ENCODE measurements at places on chromosomes 11 and 22.

GRCh38 chr11:34423300-34423699, 15.4 kb upstream of the CAT start:
- DNase-seq: no peak

DNA sequence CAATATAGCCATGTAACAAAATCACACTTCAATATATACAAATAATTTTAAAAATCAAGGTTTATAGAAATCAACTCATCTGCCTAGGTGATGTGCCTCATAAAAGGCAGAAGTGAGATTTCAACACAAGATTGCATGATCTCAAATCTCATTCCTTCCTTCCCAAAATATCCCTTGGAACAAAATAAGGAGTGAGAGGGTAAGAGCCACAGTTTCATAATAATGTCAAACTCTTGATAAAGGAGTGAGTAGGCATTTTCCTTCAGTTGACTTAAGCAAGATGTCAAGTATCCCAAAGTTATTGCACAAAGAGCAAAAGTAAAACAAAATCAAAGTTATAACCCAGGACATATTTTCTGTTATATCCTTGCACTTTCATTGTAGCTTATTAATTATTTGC, 81.3 kb downstream of the C22orf31 start:
- no peak for DNase-seq

DNA sequence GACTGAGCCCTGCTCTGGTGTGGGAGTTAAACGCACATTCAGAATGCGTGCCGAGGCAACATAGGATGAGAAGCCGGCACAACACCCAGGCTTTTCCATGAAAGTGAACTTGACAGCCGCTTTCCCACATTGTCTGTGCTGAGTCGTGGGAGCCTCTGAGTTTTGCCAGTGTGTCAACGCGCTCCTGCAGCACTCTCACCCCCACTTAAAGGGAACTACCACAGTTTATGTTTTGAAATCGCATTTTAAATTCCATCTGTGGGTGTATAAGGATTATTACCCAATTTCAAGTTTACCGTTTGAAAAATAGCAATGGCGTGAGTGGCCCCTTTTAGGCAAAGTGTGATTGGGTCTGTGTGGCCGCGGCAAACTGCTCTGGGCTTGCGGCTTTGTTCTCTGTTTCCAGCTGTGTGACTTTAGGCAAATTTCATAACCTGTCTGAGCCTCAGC, 81.5 kb downstream of the FBLN1 start:
- DNase-seq: no peak

GRCh38 chr11:127143251-127143650, 142.7 kb upstream of the KIRREL3 start:
- no peak for DNase-seq

DNA sequence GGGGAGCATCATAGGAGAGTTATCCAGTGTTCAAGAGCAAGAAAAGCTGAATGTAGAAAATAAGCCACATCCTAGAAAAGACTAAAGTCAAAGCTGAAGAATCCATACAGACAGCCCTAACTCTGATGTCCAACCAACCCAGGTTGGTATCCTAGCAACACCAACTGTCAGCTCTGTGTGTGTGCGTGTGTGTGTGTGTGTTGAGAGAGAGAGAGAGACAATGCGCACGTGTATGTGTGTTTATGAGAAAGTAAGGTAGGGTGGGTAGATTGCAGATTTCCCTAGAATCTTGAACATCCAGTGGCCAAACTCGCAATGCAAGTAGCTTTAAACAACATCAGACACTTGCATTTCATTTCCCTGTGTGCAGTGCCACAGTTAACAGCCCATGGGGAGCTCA, 274.9 kb downstream of the FAM181B start:
- no peak for DNase-seq

DNA sequence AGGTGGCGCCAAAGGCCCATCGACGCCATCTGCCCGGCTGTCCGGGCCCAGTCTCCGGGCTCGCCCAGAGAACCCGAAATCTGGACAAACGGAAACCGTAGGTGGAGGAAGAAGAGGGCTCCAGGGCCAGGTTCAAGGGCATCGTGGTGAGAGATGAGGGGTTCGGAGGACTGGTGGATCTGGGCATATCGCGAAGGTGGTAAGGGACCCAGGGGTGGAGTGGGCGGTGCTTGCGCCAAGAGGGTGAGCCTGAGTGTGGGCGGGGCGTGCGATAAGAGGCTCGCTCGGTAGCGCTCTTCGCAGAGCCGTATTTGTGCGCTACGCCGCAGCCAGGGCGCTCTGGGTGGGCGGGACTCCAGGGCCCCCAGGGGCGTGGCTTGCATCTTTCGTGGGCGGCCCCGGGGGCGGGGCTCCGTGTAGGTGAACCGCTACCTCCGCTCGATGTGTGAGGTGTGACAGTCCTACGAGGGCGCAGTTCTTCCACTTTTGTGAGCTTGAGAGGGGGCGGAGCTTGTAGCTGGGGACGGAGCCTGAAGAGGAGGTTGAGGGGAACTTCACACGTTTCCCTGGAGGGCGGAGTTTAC, 4.8 kb downstream of the CD248 start:
- DNase-seq: peak; percentile 85

- DNase-seq: peak; percentile 1
Observed at GRCh38 chr11:125494974-125495725, 915 bp downstream of the FEZ1 start.

- no peak for DNase-seq
Observed at GRCh38 chr11:22472306-22472705, 134.1 kb downstream of the SLC17A6 start.

DNA sequence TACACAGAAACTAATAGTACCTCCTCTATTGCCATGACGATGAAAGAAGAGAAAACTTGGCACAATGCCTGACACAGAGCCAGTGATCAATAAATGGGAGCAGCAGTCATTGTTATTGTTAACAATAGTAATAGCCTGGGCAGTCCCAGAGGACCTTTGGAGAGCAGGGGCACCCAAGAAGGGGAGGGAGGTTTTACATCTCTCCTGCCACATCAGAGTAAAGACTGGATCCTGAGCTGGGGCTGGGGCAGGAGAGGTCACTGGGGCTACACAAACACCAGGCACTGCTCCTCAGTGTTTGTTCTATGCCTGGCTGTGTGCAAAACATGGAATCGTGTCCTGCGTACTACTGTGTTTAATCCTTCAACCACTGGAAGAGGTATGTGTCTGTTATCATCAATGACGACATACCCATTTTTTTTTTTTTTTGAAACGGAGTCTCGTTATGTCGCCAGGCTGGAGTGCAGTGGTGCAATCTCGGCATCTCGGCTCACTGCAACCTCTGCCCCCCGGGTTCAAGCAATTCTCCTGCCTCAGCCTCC, 25.0 kb upstream of the CREB3L1 start:
- DNase-seq: no peak

- DNase-seq: peak; percentile 20
Observed at GRCh38 chr11:35943713-35944502, at the start of gene LDLRAD3. Gene LDLRAD3 (plus strand): TSS chr11:35944062. CDS start chr11:35944099, 37 bp downstream.

GRCh38 chr22:27630754-27631153, 170.8 kb downstream of the MN1 start:
- DNase-seq: no peak

DNA sequence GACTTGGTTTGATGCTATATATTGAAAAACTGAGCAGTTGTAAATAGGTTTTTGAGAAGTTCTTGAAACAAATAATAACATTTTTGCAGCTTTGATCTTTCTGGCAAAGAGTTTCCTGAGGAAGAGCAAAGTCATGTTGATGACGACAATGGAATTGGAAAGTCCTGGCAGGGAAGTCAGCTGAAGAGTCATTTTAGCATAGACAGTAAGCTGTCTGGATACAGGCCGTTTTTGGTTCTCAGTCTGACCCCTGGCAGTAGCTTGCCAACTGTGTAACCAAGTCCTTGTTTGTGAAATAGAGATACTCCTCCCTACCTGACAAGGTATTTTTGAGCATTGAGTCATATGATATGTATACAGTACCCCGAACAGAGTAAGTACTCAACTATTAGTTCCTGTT, 193.3 kb downstream of the C11orf91 start:
- DNase-seq: no peak

- no peak for DNase-seq
Observed at GRCh38 chr11:44112091-44112821, 16.8 kb downstream of the EXT2 start.

DNA sequence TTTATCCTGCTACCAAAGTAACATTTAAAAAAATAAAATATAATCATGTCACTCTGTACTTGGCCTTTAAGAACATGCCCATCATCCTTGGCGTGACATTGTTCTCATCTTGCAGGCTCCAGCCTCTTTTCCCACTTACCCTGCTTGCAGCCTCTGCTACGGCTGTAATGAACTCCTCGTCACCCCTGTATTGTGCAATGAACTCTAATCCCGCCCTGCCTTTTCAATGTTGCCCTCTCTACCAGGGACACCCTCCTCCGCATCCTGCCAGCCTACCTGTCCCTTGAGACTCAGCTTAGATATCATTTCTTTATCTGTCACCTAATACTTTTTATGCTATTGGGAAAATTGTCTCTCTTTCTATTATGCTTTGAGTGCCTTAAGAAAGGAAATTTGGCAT, 12.6 kb upstream of the MMP20 start:
- DNase-seq: no peak

DNA sequence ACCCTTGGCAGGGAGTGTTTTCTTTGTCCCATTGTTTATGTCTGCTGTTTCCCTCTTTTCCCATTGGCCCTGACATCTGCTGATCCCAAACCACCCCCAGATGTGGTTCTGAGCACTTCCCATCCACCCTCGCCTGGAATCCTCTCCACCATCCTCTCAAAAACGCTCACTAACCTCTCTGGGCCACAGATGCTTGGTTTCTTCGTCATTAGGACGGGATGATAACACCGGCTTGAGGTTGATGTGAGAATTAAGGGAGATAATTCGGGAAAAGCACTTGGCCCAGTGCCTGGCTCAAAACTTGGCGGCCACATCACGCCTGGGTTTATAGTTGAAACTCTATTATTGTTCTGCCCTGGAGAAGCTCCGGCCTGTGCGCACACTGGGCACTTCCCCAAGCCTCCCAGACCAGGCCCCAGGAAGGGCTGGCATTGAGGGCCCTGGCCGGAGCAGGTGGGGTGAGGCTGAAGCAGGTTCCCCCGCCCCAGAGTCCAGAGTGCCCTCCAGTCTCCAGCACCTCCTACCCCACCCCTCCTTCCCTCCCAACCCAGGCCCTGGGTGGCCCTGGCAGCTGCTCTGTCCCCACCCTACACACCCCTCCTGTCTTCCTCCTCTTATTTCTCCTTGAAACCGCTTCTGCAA, 63.7 kb downstream of the CYTH4 start:
- no peak for DNase-seq

DNA sequence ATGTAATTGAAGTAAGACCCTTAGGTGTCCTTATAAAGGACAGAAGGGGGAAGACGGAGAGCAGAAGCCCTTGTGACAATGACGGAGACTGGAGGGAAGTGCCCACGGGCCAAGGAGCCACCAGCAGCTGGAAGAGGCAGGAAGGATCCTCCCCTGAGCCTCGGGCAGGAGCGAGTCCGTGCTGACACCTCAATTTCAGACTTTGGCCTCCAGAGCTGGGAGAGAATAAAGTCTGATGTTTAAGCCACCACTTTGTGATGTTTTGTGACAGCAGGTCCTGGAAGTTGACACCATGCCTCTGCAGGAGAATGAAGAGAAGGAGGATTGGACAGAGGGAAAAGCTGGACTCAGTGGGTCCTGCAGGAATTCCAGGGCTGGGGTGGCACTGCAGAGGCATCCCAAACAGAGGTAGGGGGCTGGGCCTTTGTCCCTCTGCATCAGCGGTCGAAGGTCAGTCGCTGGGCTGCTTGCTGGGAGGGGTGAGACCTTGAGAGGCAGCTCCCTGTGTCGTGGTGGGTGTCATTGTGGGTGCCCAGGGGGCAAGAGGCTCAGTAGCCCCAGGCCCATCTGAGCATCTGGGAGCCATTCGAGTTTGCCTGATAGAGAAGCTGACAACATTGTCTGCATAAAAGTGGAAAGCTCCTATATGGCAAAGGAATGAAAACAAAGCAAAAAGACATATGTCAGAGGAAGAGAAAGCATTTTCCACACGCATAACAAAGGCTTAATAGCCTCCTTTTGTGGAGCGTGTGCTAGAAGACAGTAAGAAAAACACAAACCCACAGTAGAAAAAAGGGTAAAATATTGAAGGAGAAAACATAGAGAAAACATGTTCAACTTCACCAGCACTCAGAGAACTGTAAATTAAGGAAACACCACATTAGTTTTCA, 68.8 kb downstream of the RTL6 start:
- DNase-seq: no peak

- DNase-seq: no peak
Observed at GRCh38 chr22:41341990-41342389, 39.8 kb upstream of the TEF start.

- no peak for DNase-seq
Observed at GRCh38 chr11:62546929-62547625, 471 bp upstream of the AHNAK start.

DNA sequence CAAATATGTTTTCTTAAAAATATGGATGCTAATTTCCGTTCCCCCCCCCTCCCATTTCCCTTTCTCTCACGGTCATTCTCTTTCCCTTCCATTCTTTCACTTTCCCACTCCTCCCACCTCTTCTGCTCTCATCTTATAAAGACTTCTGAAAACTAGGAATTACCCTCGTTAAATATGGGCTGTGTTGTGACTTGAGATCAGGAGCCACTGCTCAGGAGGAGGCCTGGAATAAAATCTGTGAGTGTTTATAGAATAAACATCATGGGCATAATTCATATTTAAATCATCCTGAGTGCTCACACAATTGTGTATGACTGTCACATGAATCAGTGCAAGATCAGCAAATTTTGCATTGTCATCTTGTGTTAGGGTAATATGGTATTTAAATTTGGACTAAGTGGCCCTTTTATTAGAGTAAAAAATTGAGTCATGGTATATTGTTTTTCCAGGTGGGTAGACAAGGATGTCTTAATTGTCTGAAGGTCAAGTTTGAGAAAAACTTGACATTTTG, 208.0 kb downstream of the DDX10 start:
- no peak for DNase-seq

GRCh38 chr11:108875134-108875533, 210.3 kb downstream of the DDX10 start:
- DNase-seq: no peak

DNA sequence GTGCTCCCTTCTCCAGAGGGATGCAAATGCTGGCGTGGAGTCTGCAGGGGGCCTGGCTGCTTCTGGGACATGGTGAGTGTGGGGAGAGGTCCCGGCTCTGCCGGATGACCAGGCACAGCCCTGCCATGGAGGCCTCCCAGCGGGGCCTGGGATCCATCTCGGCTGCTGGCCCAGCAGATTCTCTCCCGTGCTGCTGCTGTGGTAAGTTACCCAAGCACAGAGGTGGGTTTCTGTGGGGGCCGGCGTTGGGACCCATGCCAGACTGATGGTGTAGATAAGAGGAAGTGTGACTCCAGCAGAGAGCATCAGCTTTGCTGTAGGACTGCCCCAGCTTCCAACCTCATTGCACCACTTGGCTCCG, 147.5 kb upstream of the B3GAT1 start:
- DNase-seq: no peak
